Activated gamma-delta T cell treated with anti-CD3 and anti-CD28 coated beads, Interleukin-2, amount 50 U/mL, for 16 hours (primary cell): ENCODE measurements at places on chromosomes 4 and X.

DNA sequence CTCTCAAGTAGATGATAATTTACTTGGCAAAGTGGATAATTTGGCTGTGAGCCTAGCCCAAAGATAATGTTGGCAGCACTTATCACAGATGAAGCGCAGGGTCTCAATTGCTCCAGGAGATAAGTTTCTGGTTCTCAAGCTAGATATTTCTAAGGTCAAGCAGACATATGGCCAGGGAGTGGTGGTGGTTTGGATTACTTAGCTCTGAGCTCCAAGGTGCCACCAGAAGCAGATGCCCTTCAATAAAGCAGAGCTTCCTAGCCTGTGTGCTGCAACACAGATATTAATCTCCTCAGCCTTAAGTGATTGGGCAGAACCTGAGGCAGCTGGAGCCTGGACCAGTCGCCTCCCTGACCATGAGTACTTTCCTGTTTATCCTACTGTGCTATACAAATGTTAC is 79.2 kb upstream of the NALF2 start:
- DNase-seq = no peak

GRCh38 chr4:112311516-112311915 is 14.3 kb downstream of the ALPK1 start:
- no peak for DNase-seq

- no peak for DNase-seq
Measured at GRCh38 chr4:168757500-168757899, 252.6 kb downstream of the CBR4 start.

DNA sequence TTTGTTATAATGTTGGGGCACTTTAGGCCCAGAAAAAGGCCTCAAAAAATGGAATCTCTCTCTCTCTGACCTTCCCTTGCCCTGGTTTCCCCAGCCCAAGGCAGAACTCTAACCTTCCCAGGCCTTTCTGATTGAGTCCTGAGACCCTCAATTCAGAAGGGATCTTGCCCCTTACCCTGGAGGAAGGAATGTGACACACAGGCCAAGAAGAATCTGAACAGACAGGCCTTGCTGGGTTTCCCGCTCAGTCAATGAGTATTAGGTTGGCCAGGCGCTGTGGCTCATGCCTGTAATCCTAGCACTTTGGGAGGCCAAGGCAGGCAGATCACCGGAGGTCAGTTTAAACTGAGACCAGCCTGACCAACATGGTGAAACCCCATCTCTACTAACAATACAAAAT is 27.6 kb downstream of the ELOVL6 start:
- no peak for DNase-seq

GRCh38 chrX:105745863-105746262 is 76.5 kb upstream of the NRK start:
- no peak for DNase-seq

DNA sequence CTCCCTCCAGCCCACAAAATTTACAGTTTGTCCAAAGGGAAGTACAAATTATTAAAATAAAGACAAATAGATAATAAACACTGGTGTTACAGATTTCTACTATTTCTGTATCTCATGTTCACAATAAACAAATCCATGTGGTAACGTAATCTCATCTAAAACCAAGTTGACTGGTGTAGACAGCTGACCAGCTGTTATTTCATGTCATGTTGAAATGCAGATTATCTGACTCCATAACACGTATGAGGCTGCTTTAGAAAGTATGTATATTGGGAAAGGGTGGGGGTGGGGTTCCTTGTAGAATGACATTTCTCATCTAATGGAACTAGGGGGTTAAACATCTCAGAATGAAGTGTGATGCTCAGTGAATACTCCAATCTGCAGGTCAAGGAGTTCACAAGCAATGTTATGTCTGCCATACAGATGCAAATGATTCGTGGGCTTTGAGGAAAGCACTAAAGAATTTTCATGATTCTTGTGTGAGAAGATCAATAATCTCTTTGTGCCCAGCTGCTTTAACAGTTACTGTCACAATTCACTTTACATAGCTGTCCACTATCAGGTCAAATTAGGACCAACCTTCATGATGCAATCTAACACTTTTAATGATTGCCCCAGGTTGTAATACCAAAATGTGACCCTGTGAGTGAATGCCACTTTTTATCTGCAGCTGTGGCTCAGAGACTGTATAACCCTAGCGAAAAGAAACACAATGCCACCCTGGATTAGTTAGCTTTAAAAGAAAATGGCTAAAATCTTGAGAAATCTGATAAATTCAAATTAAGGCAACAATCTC is 114.0 kb downstream of the ENOX2 start:
- no peak for DNase-seq

DNA sequence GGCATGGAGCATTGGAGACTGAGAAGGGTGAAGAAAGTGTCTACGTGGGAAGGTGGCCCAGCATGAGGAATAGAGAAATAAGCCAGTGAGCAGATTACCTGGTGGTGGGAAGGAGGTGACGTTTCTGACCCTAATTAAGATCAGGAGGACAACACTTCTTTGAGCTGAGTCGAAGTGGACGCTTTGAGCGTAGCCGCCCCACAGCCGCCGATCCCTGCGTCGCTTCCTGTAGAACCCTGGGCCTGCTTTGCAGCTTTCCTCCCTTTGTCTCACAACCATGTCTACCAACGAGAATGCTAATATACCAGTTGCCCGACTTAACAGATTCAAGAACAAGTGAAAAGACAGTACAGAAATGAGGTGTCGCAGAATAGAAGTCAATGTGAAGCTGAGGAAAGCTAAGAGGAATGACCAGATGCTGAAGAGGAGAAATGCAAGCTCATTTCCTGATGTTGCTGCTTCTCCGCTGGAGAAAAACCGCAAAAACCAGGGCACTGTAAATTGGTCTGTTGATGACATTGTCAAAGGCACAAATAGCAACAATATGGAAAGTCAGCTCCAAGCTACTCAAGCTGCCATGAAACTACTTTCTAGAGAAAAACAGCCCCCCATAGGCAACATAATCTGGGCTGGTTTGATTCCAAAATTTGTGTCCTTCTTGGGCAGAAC is 6.4 kb upstream of the ANTXR2 start:
- DNase-seq = no peak

DNA sequence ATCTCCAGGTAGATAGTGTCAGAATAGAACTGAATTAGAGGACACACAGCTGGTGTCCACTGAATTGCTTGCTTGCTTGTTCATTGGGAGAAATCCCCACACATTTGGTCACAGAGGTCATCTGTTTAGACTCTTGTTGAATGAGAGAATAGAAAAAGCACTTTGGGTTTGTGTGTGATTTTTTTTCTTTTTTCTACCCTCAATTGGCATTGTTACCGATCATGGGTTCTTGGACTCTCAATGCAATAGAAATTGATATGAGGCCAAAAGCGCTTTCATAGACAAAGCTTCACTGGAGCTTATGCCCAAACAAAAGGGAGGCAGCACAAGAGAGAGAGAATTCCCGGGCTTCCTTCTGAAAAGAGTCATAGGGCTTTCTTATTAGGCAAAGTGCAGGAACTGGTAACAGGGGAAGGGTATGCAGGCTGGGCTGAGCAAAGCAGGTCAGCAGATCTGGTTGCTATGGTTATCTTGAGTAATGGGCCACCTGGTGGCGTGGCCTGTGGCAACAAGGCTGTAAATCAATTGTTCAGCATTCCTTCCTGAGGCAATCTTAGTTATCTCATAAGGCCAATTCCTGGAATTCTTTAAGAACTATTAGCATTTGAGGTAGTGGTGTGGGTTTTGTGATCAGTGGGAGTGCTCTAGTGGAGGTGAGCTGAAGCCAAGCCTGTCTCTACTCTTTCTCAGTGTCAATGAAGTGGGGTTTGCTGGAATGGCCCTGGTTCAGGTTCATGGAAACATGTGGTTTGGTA is 5.3 kb upstream of the GPR82 start:
- DNase-seq = no peak

- no peak for DNase-seq
Measured at GRCh38 chr4:87657525-87657924, 7.4 kb downstream of the DMP1 start.

- DNase-seq = no peak
Measured at GRCh38 chr4:113116414-113117357, 67.2 kb downstream of the ANK2 start.

DNA sequence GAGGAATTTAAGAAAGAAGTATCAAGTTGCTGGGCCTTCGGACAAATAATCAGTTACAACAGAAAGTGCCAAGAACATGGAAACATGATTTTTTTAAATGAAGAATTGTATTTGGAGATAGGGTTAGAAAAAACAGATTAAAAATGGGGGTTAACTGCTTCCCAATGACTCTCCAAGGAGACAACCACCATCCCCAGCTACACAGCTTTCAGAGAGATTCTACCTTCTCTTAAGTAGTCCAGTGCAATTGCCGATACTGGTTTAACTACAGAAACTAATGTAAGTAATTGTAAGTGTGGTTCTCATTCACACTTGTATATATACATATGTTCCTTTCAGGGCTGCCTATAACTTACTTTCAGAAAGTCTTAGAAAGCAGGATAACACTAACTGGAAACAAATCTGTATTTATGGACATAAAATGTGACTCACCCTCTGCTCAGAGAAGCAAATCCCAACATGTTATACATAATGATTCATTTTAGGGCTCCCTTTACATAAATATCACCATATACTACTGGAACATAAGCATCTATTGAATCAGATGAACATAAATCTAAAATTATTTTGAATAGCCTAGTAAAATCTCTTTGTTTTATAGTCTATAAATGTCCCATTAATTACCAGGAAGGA is 248.9 kb upstream of the UGT8 start:
- no peak for DNase-seq

DNA sequence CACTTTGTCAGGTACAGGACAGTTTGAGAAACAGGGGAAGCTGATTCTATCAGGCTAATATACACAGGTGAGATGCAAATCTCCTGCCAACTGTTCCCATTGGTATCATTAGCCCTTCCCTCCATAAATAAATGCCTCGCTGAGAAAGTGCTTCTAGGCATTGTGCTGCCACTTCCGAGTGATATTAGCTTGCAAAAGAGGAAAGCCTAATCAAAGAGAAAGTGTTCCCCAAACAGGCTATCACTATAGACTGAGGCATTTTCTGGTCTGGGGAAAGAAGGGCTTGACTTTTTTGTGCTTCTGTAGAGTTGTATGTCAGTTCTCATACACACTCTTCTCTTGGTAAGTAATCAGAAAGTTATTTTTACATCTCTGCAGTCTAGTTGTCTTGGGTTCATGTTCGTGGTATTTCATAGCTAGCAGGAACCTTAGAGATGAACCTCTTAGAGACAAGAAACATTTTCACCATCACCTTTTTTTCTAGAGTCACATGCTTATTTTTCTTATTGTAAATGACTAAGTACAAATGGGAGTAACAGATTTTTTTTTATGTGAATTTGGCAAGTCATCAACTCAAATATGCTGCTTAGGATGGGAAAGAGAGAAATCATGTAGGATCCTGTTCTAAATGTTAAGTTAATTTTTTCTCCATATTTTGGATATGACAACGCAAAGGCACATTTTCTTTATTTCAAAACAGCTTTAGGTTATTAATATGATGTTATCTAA is 1009.8 kb downstream of the ADGRL3 start:
- DNase-seq = no peak

DNA sequence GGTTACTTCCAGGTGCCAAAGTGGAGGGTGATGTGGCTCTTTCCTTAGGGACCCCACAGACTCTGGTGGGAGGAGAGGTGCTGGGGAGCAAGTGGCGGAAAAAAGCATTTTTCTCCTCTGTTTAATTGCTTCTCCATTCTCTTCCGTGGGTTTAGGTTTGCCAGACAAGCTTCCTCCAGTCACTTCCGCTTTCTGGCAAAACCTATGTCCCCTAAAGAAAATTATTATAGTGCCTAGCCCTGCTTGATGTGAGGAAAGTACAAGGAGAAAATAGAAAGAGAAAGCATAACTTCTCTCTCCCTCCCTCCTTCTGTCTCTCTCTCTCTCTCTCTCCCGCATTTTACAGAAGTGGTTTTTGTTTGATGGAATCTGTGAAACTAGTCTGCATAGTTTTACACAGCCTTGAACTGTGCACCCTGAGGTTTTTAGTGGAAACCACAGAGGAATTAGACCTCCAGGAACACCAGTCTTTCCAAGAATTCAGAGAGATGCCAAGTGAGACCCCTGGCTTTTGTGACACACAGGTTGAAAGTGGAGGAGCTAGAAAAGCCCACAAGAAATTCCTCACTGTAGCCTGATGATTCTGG is 231.1 kb upstream of the ANXA3 start:
- DNase-seq = no peak

GRCh38 chr4:74056114-74056857 is 17.8 kb upstream of the CXCL3 start:
- no peak for DNase-seq

GRCh38 chr4:108180513-108180912 is 11.8 kb upstream of the LEF1 start:
- DNase-seq = no peak

GRCh38 chr4:39976945-39977488 is 694 bp downstream of the PDS5A start:
- DNase-seq = peak; percentile 12

- DNase-seq = no peak
Measured at GRCh38 chr4:31261632-31262031, 541.5 kb downstream of the PCDH7 start.

DNA sequence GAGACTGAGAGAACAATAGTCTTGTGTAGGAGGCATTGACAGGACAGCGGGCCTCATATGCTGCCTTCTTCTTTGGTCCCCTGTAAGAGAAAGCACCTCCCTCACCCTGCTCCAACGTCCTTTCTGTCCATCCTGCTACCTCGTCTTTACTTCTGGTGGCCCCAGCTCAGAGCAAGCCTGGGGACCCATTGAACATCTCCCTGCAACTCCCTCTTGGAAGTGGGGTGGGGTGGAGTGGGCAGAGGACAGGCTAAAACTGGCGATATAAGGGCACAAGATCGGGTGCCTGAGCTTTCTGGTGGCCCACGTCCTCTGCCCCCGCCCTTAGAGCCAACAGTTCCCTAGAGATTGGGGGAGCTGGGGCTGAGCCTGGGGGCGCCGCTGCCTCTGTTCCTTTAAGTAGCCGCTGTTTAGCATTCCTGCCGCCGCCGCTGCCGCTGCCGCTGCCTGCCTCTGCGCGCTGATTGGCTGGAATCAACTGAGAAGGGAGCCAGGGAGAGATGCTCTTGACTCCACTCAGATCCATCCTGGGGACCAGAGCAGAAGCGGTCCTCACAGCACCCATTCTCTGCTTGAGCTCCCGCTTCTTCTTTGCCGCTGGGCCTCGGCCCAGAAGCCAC is at the start of gene DLG3:
Gene DLG3, plus strand, starts transcription at position 510 of the 620 bp plus-strand sequence. CDS start 367 bp downstream, outside the sequence.
- no peak for DNase-seq

DNA sequence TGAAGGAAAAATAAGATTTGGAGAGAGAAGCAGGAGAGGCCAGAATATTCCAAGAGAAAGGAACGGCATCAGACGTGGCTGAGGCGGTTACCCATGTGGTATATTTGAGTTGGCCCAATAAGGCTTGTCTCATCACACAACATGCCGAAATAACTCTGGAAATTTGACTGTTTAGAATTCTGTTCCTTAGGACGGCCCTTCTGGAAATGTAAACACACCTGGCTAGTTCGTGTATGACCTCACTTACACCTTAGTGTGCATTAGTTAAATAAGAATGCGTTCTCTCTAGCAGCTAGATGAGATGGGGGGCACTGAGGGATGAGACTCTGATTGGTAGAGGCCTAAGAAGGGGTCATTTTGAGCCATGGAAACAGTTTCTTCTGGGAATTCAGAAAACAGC is 33.2 kb upstream of the PLAC1 start:
- DNase-seq = no peak
